ENCODE measurements at places on chromosomes 3 and 15.

- no peak for DNase-seq
These were observed 132.2 kb downstream of the WDR72 start for GRCh38 chr15:53627279-53627678.

DNA sequence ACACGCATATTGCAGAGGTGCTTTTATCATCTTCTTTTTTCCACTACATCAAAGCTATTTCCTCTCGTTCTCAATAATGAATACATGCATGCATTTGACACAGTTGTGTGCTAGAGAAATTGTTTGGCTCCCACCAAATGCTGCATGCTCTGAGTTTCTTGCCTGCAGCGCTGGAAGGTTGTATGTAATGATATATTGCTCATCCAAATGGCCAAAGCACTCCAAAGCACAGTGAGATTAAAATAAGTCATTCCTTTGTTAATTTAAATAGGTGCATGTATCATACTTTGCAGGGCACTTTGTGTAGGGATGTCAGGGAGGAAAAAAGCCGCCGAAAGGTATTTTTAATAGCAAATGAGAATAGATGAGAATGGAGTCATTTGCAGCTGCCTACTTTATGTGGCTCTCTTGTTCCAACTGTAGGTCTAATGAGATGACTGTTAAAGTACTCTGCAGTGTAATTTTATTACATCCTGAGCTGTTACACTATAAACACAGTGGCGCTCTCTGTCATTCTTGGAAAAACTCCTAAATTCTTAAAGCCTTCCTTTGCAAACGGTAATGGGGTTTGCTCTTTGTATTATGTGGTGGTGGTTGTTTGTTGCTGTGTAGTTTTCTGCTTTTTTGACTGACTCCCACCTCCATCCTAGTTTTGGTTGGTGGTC, 56.9 kb upstream of the SKOR1 start:
- DNase-seq, result no peak

GRCh38 chr3:190217081-190217480, 96.4 kb upstream of the P3H2 start:
- no peak for DNase-seq

DNA sequence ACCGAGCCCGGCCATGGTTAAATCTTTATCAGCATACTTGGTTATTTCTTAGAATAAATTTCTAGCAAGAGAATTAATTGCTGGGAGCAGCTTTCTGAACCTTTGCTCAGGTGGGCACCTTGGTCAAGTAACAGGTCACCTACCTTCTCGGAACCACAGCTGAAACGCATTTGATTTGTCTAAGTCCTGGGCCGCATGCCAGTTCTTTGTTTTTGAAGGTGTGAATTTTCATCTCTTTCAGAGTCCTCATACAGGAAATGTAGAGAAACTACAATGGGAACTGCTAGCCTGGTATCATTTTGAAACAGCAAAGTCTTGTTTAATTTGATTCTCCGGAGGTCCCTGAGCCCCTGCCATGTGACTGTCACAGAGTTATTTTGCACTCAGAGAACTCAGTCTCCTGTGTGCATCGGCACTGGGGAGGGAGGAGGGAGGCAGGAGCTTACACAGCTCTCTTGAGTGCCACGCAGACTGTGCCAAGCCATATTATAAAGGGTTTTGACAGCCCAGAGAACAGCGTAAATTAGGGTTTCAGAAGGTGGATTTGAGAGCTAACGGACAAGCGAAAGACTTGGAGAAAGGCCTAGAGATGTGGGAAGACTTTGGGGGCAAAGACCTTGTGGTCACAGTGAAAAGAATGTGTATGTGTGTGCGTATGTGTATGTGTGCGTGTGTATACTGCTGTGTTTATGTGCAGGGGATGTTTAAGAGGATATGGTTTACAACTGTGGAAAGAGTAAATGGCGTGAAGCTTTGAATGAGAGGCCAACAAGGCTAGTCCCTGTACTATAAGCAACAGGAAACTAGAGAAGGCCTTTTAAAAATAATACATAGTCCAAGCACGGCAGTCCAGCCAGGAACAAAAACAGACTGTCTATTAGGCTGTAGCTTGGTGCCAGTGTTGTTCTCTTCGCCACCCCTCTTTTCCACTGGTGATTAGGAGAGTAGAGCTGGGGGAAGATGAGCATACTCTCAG, 61.8 kb upstream of the ATP13A3 start:
- no peak for DNase-seq

GRCh38 chr3:97187771-97188170, 373.4 kb downstream of the EPHA6 start:
- DNase-seq, result no peak

DNA sequence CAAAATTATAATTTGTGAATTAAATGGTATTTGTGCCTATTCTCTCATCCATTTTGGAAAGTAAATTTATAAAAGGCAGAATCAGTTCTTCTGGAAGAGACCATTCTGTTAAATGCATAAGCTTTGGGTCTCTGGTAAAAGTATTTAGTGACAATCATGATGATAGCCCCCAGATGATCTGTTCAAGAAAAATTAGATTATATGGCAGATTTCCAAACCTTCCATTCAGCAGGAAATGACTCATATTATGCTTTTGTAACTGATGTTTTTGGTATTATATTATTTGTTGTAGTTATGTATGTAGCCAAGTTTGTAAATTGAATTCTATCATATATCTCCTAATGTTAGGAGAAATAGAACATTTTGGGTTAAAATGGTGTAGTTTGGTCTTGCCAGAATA, 340.8 kb upstream of the DPH6 start:
- no peak for DNase-seq

DNA sequence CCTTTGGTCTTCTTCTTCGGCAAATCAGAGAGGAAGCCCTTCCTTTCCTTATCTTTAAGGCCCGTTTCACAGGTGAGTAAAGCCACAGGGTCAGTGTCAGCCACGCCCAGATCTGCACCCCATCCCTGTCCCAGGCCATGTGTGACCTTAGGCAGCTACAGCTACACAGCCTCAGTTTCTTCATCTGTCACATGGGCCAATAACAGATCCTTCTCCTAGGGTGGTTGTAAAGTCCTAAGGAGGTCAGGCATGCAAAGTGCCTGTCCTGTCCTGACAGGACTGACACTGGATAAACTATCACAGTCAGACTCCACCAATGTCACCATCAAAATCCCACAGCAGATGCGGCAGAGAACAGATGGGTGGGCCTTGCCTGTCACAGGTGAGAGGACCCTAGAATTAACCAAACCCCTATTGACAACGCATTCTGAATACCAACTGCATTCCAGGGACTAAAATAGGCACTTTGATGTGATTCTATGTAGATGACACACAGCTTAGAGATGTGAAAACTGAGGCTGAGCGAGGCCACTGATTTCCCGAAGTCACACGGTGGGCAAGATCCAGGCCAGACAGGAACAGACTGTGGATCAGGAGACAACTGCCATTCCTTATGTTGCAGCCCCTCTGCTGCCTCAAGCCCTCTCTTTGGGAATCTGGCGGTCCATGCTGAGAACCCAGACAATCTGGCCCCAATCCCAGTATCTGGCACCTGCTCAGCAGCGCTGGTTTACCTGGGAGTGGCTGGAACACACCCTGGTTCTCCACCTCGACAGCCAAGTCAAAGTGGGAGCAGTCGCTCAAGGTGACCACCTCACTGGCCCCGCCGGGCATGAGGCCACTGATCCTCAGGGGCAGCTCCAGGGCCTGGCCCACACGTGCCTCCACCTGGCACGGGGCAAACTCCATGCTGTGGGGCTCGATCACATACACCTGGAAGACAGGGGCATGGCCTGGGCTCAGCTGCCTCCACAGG, 48.7 kb downstream of the NUP210 start:
- DNase-seq, result no peak

DNA sequence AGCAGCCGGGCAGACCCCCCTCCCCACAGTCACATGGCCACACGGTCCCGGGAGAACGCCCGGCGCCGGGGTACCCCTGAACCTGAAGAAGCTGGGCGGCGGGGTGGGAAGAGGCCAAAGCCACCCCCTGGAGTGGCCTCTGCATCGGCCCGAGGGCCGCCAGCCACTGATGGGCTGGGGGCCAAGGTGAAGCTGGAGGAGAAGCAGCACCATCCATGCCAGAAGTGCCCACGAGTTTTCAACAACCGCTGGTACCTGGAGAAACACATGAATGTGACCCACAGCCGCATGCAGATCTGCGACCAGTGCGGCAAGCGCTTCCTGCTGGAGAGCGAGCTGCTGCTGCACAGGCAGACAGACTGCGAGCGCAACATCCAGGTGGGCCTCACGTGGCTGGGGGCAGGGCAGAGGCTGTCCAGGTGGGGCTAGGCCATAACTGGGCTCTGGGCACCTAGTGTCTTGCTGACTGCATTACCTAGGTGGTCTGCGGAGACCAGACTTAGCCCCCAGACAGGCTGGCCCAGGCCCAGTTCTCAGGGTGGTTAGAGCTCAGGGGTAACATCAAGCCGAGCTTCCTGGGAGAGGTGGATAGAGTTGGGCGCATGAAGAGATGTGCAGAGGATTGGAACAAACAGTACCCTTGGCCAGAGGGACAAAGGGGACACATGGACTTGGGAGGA, 6.1 kb downstream of the ZBTB47 start:
- DNase-seq, result no peak

DNA sequence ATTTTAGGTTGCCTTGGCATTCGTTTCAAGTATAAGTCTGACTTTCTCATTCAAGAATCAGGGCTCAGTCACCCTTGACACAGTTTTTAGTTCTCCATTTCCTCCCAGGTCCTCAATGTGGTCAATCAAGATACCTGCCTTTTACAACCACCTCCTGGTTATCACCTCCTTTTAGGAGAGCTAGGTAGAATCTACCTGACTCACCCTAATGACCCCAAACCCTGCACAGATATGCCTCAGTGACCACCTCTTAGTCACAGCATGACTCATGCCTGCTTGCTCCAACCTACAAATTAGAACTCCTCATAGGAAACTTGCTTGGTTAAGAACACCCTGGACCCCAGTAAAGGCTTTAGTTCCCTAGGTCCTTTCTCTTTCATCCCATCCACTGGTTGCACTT, 22.5 kb downstream of the DMXL2 start:
- no peak for DNase-seq

GRCh38 chr3:128486681-128487537, 6.1 kb downstream of the GATA2 start:
- DNase-seq, result no peak

DNA sequence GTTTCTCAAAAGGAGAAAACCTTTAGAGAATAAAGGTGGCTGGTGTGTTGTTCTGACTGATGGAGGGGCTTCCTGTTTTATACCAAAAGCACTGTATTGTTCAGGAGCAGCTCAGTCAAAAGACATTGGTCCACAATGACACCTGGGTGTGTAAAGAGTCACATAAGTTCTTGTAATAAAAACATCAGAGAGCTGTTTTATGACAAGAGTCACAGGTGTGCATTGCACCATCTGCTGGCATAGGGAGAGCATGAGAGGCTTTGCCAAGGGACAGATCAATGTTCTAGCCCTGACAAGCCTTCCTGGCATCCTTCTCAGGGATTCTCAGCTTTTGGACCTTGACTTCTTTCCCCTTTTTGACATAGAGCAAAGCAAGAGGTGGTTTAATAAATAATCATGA, 20.4 kb downstream of the ARPP21 start:
- no peak for DNase-seq

DNA sequence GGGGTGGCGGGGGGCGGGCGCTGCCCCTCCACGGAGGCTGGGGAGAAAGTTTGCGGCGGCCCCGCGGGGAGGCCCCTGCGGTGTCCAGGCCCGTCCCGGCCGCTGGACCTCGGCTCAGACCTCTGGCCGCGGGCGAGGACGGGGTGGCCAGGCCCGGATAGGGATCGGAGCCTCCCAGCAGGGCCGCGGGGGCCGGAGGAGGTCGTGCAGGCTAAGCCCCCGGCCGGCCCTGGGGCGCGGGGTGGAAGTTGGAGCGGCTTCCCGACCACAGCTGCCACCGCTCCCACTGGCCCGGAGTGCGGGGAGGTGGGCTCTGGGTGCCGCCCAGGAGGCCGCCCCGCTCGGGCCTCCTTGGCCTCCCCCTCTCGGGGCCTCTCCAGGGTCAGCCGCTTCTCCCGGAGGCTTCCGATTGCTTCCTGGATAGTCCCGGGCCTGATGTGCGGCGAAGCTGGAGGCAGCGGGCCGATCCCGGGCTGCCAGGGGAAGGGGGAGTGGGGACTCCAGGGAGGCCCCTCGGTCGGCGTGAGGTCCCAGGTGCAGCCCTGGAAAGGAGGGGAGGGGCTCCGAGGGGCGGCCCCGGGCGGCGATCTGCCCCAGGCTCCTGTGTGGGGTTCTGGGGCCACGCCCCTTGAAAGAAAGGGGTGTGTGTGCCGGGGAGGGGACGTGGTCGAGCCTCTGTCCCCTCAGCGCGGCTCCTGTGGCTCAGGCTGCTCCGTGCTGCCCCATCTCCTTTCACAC, 907 bp downstream of the PLXNA1 start:
- no peak for DNase-seq

DNA sequence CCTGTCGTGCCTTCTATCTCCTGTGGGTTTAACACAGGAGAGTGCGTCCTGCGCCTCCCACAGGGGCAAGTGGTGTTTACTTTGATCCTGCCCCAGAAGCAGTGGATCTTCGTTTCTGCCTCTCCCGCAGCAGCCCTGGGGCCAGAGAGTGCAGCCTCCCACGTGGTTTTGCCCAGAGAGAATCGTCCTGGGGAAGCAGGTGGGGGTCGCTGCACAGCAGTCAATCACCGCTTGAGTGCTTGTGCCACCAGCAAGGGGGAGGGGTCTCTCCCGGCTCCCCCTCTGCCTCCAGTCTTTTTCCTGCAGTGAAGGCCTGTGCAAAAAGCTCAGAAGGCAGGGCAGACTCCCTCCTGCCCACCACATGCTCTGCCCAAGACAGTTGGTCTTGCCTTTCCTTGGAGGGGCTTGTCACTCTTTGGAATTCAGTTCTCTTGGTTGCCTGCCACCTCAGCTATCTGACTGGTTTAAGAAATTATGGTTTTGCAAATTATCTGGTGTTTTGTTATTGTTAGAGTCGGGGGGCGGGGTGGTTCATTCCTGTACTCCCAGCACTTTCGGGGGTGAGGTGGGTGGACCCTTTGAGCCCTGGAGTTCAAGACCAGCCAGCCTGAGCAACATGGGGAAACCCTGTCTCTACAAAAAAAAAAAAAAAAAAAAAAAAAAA, 26.9 kb downstream of the STOML1 start:
- DNase-seq, result no peak

DNA sequence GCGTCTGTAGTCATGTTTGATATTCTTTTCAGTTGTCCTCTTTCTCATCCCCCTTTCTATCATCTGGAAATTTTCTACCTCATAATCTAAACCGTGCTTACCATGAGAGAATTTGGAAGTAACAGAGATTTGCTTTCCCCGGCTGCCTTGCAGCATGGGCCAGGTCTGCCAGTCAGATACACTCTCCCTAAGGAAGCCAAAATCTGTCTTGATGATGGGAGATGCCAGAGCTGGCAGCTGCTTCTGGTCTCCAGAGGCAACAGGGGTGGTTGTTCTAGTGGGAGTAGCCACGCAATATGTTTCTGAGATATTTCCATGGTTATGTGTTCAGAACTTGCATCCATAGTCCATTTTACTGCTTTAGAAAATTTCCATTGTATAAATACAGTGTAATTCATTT, 218.9 kb upstream of the RORA start:
- no peak for DNase-seq

GRCh38 chr3:112273536-112273935, 20.5 kb downstream of the SLC9C1 start:
- DNase-seq, result no peak

- no peak for DNase-seq
These were observed 41.7 kb downstream of the OXSM start for GRCh38 chr3:25831578-25831977.
